Hematopoietic multipotent progenitor cell treated with erythropoietin and hydrocortisone succinate and interleukin-3 and kit ligand, for 8 days (in vitro differentiated cells): ENCODE measurements at places on chromosomes 5 and 9.

DNA sequence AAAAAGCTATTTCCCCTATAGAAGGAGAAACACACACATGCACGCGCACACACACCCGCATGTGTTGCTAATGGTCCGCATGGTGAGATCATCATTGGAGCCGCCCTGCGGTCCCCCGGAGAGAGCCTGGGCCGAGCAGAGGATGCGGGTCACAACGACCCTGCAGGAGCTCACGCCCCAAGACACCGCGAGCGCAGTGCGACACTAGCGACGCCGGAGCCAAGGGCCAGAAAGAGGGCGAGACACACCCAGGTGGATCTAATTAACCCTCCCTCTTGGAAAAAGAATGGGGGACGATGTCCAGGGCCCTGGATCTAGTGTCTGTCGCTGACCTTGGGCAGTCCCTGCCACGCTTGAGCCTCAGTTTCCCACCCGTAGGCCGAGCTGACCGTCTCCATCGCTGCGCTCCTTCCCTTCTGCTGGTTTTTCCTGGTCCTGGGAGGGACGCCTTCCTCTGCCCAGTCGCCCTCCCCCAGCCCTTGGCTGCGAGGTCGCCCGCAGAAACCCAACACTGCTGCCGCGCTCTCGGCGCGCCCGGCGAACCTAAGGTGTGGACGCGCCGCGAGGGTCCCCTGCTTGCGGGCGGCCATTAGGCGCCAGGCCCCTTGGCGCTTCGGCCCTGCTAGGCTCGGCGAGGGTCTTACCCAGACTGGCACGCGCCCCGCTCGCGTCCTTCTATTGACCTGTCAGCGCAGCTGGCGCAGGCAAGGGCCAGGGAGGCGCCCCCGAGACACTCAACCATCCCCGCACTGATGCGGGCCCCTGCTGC is 47.5 kb upstream of the RNF20 start:
- DNase-seq, result peak; percentile 74

DNA sequence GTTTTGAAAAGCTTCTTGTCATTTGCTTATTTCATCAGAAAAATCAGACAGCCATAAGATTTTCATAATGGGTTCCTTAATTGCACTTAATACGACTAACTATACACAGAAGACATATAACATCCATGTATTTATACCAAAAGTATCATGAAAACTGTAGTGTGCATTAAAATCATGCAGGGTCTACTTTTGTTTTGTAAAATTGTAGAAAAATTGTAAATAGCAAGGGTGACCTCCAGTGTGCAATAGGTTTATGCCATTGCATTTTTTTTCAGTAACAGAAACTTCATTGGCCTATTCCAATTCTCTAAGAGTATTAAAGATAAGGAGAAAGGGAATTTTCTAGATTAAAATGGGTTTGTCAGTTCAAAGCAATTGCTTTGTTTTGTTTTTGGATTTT is 307.6 kb downstream of the KIAA0825 start:
- no peak for DNase-seq

DNA sequence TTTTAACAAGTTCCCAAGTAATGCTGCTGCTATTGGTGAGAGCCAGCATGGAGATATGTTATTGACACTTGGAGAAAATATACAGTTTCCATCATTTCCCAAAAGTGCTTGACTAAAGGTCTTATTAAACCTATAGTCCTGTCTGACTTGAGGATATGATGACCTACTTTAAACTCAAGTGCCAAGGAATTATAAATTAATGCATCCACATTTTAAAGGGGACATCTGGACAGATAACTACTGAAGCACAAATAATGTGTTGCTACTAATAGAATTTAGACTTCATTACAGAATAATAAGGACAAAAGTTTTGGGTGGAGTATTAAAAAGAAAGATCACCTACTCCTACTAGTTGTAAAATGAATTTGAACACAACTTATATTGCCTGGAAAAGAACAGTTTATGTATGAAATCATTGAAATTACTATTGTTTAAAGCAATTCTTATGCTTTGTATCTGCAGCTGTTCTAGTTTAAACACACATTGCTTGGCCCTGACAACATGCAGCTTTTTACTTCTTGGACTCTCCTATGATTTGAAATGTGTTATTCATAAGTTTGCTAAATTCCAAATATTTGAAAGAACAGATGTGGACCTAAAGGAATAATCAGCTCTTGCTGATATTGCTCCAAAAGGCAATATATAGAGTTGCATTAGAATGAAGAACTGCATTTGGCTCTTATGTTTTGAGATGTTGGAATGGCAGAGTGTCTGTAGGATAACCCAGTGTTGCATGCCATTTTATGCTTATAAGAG is 73.4 kb downstream of the SGCD start:
- no peak for DNase-seq

- DNase-seq, result no peak
Observed at GRCh38 chr5:40277161-40277906, 402.4 kb upstream of the PTGER4 start.

GRCh38 chr9:93254806-93255493 is 71.0 kb downstream of the WNK2 start:
- no peak for DNase-seq

GRCh38 chr9:136053757-136054142 is 41.3 kb downstream of the NACC2 start:
- no peak for DNase-seq

- no peak for DNase-seq
Observed at GRCh38 chr5:166594567-166594966, 1696.9 kb upstream of the WWC1 start.

GRCh38 chr5:116452774-116453368 is 121.8 kb downstream of the SEMA6A start:
- DNase-seq, result no peak

DNA sequence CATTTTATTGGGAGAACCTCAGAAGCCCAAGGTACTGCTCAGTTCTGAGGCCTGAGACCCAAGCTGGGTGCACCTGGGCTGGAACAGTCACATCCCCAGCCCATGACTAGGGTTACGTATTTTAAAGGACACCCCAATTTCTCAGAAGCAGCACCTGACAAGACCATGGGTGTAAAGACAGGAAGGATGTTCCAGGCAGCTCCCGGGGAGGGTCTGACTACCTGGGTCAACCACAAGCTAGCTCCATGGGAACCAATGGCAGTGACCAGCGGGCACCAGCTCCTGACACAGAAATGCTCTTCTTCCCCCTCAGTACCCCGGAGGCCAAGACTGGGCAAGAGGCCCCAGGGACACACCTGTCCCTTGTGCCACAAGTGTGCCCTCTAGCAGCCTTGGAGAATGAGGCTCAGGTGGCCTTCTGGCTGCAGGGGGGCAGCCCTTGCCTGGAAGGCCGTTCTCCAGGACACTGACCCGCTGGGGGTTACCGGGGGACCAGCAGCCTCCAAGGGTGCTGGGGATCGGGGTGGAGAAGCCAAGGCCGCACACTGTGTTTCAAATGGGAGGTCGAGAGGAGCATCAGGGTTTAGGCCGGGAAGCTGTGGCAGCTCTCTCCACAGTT is 52.6 kb downstream of the IPPK start:
- DNase-seq, result no peak

- DNase-seq, result peak; percentile 53
Observed at GRCh38 chr9:37246826-37247225, 126.5 kb downstream of the ZCCHC7 start.

- no peak for DNase-seq
Observed at GRCh38 chr5:15763754-15764153, 263.8 kb downstream of the FBXL7 start.

- no peak for DNase-seq
Observed at GRCh38 chr5:102040326-102040725, 255.8 kb downstream of the SLCO4C1 start.

DNA sequence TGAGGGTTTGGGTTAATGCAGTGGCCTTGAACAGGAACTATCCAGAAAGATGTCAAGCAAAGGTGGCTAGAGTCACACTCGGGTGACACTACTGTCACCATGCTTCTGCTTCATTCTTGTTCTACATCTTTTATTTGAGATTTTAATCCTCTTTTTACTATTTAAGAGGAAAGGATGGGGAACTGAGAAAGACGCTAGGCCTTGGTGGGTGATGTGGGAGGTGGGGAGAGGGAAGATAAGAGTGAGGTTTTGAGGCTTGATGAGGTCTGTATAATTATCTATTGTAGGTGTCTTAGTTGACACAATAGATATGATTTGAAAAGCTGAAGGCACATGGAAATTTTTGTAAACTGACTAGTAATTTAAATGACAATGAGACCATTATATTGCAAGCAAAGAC is 3.5 kb upstream of the BASP1 start:
- DNase-seq, result no peak

DNA sequence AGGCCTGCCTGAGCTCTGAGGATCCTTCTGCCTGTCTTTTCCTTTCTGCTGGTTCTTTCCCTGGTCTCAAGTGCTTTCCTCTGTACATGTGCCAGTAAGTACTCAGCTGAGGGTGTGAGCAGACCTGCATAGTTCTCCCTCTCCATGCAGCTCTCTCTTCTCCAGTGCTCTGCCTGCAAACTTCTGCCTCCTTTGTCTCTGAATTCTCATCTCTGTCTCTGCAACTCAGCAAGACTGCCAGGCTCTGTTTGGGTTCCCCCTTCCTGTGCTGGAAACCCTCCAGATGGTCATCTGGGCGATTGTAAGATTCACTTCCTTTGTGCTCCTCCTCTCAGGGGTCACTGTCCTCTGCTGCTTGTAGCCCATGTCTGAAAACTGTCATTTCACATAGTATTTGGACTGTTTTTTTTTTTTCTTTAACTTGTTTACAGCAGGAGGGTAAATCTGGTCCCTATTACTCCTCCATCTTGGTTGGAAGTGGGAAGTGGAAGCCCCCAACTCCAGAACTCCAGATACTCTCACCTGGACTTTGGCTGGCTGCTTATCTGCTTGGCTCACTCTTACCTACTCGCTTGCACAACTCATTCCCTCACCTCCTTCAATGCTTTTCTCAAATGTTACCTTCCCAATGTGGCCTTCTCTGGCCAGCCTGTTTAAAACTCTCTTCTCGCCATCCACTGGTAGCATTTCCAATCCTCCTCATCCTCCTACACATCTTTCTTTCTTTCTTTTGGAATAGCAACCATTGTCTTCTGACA is 175.3 kb upstream of the TBC1D2 start:
- DNase-seq, result no peak

DNA sequence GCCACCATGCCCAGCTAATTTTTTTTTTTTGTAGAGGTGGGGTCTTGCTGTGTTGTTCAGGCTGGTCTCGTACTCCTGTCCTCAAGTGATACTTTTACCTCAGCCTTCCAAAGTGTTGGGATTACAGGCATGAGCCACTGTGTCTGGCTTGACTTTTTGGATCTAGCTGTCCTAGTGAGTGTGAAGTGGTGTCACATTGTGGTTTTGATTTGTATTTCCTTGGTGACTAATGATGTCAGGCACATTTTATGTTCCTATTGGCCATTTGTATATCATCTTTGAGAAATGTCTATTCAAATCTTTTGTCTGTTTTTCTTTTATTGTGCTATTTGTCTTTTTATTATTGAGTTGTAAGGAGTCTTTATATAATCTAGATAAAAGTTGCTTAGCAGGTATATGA is 53.5 kb upstream of the MCCC2 start:
- DNase-seq, result peak; percentile 24

DNA sequence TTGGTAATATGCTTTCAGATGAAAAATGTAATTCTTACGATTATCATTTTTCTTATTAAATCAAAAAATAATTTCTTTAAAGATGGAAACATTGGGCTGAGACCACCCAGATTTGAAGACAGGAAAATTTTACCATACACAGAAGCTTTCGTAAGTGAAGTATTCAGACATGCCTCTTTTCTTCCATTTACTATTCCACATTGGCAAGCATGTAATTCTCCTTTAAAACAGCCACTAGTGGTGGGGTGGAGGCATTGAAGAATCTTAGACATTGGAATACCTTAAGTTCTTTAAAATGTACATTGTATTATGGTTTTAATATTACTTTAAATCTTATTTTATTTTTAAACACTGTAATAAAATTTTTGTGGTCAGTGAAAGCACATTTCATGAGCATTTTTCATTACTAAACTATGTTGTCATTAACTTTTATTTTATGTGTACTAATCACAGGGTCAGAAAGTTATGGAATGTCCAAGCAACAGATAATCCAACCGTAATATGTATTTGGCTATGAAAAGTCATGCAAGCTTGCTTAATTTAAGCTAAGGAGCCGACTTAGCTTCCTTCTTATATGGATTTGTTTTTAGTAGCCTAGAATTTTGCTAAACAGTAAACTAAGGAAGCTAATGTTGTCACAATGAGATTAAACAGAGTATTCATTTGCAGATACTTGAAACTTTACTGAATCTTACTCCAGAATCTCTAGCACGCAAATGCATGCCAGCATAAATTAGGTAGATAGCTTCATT is 97.4 kb upstream of the ALDH1A1 start:
- no peak for DNase-seq

DNA sequence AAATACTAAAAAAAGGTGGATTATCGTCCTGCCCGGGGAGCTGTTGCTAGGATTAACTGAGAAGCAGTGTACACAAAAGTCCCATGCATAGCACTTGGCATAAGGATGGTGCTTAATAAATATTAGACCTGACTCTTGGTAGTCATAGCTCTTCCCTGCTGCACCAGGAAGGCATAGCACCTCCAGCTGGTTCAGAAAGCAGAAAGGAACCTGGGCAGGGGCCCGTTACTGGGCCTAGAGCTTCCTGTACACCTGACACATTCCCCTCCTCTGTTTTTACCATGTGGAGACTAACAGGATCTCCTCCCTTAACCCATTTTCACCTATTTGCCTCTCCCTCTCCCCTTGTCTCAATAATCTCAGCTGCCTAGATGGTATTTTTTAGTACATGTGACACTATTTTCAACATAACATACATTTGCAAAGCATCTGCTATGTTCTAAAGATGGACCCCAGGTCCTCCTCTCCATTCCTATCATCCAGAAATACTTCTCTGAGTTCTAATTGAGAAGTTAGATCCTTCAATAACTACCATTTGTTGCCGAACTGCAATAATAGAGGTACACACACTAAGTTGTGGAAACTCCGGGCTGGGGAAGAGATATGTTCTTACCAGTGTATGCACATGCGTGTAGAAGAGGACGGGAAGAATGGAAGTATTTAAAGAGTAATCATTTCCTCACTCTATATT is 3.2 kb upstream of the ANP32B start:
- DNase-seq, result no peak

DNA sequence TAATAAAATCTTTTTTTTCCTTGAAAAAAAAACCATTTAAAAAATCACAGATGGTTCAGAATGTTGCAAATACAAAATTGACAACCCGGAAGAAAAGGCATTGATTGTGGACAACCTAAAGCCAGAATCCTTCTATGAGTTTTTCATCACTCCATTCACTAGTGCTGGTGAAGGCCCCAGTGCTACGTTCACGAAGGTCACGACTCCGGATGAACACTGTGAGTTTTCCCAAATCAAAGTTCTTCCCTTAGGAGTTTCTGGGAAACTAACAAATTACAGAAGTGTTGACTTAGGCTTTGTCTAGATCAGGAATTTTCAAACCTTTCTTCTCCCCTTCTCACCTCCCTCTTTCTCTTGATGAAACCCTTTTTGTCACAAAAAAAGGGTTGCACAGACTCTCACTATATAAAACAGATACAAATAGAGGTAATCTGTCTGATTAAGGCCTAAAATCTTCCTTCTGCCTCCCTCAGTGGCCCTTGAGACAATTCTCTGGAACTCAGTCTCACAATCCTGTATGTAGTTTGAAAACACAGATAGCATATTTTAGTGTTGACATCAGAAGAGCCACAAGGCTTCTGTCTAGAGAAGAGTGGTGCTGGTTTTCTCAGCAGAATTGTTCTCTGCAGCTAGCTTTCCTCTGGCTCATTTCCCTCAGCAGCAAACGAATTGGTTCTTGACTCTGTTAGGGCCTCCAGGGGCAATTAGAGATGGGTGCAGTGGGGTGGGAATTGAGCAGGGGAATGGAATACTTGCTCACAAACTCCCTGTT is 79.5 kb downstream of the OSMR start:
- DNase-seq, result no peak
